ENCODE measurements at places on chromosomes 11 and 22.

GRCh38 chr11:85737738-85738137 is 51.7 kb upstream of the CCDC89 start:
- no peak for DNase-seq

- peak; percentile 35 for DNase-seq
These were observed 2.8 kb upstream of the CABP7 start for GRCh38 chr22:29716814-29717545.

GRCh38 chr11:61910187-61911127 is 6.9 kb downstream of the RAB3IL1 start:
- no peak for DNase-seq

- no peak for DNase-seq
These were observed 20.6 kb downstream of the POLR3H start for GRCh38 chr22:41523464-41524221.

GRCh38 chr11:128045094-128045725 is 542.1 kb downstream of the ETS1 start:
- DNase-seq, result no peak

- DNase-seq, result no peak
These were observed 16.7 kb upstream of the SYT12 start for GRCh38 chr11:67006029-67006884.

DNA sequence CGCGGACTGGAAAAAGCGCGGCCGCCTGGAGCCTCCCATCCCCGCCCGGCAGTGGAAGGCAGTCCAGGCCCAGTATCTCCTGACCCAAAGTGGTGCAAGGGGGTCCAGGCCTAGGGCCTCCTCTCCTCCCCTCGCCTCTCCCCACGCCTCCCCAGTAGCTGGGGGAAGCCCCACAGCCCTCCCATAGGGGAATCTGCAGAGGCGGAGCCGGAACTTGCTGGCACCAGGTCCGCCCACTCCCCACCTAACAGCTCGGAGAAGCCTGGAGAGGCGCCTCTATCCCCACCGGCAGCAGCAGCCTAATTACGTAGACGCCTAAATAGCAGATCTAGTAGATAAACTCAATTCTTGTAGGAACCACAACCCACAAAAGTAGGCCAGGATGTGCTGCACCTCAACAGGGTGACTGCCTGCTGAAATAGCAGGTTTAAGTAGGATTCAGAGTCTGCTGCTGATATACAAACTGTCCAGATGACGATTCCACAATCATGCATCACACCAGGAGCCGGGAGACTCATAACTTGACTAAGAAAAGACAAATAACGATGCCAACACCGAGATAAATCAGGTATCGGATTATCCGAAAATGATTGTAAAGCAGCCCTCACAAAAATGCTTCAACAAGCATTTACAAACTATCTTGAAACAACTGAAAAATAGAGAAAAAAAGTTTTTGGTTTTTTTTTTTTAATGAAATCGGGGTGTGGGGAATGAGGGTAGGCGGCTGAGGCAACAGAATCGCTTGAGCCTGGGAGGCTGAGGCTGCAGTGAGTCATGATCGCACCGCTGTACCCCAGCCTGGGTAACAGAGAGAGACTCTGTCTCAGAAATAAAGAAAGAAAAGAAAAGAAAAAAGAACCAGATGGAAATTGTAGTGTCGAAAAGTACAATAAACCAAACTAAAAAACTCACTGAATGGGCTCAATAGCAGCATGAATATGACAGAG is 11.4 kb upstream of the BRD1 start:
- DNase-seq, result no peak

DNA sequence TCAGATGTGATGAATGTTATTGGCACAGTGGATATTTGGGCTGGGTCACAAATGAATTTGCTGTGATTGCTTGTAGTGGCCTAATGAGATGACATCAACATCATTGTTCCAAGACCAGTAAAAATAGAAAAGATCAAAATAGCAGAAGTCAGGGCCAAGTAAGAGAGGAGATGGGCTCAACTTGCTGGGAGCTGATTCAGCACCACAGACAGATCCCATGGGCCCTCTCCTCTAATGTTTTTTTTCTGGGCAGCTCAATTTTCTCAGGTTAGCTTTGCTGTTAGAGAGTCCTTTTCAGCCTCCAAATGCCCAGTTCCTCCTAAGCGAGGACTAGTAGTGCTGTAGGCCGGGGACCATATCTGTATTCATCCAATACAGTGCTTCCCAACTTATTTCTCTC is 86.0 kb upstream of the IZUMO1R start:
- DNase-seq, result no peak

GRCh38 chr11:42631220-42631843 is 680.5 kb upstream of the API5 start:
- DNase-seq, result peak; percentile 24

DNA sequence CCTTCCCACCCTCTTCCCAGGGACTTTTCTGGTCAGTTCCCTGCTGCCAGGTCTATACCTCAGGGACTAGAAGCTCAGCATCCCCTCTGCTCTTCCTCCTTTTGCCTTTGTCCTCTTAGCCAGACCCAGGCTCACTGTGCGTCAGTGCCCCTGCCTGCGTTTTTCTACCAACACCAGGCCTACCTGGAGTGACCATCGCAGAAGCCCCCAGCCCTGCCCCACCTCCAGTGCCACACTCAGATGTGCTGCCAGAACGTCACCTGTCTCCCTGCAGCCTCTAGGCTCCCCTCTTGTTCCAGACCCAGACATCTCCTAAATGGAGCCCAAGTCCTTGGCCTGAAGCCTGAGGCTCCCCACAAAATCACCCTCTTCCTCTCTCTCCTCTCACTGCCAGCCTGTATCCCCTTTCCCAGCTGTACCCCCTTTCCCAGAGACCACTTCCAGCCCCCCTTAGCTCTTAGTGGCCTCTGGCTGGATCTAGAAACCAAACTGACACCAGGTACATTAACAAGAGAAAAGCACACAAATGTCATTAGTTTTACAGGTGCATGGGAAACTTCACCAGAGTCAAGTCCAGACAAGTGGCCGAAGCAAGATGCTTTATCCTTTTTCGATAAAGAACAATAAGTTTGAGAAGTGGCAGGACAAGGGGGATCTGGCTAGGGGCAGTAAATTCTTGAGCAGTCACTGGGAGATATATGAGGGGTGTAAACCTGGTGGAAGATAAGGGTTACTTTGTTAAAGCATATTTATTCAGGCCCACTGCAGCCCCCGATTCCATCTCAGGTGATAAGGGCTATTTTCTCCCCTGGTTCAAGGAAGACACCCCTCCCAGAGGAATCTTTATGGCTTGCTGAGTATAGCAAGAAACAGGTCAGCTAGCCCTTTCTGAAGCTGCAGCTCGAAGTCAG is 61.5 kb downstream of the BCR start:
- no peak for DNase-seq

DNA sequence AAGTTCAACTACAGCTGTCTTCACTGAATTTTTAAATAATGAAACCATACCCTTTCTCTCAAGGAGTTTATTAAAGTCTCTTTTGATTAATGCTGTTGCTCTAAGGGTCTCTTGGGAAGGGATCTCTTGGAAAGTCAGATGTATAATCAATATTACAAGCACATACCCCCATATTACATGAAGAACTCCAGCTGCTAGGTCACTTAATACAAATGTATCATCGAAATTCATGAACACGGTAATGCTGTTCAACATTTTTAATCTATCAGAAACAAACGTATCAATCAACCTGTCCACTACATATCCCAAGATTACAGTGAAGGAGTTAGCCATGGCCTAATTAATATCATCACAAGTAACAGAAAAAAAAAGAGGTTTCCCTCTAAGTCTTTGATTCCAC is 383.2 kb upstream of the ARHGAP42 start:
- no peak for DNase-seq

DNA sequence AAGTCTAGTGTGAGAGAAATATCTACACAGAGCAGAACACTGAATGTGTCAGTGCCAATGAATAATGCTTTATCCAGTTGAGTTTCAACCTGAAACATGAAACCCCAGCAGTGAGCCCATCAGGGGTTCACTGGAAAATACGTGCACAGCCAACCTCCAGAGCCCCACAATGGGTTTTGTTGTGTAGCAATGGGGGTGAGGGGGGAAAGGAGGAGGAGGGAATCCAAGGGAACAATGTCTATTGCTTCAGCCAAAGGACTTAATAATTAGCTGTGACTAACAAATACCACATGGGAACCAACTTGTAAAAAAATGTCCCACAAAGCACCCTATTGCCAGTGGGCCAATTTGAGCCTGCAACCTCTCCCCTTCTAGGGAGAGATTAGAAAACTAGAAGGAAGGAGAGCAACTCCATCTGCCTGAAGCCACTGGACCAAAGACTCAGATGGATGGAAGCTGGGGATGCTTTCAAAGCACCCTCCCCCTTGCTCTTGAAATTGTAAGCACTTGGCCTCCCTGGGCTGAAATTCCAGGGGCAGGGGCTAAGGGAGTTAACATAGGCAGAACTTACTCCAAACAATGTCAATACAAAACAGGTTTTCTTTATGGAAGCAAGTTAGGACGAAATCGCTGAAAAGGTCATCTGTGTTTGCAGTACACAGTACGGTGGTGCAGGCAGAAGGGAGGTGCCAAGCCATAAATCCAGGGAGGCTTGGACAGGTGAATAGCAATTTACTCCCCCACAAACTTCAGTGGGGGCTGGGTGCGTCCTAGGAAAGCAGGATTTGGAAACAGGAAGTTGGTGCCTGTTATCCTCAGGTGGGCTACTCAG is 99.8 kb downstream of the ARL14EP start:
- no peak for DNase-seq

DNA sequence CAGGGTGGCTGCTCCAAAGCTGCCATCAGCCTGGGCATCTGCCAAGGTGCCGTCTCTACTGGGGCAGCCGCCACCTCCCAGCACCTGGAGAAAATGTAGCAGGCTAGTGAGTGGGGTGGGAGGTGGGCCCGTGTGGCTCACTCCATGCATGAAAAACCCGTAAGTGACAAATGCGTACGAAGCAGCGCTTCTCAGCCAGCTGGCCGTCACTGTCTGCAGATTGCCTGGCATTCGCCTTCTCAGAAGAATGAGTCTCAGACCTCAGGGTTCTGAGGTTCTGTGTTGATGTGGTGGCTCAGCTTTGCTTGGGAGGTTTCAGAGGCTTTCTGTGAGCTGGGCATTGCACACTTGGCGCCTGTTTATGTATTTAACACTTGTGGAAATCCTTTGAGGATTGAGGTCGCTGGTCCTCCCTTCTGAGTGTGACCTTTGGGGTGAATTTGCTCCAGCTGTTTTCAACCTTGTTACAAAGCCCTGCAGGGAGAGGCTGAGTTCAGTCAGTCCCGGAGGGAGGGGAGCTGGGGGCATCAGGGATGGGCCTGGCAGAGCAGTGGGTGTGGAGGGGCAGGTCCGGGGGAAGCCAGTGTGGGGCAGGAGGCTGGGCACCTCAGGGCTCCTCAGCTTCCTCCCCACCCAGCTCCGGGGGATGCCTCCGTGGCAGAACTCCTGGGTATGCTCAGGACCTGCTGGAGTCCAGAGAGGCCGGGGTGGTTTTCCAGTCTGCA is 977.0 kb downstream of the TBC1D22A start:
- DNase-seq, result no peak

DNA sequence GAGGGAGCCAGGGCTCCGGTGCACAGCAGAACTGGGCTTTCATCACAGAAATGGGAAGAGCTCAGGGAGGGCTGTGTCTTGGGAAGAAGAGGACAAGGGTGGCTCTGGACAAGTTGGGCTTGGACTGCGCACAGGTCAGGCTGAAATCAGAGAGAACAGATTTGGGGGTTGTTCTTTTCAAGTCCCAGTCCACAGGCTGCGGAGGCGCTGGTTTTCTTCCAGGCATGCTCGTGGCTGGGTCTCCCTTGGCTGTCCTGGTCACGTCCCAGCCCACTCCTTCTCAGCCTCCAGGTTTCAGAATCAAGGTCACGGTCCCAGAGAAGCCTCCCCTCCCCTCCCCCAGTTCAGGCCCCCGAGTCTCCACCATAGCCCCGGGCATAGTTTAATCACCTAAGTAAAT is 17.0 kb downstream of the NECTIN1 start:
- no peak for DNase-seq
